Testis (tissue), 5 donors: ENCODE measurements at places on chromosomes 4 and X.

- no peak for DNase-seq
These were observed 236.9 kb downstream of the CHIC1 start for GRCh38 chrX:73799888-73800287.

- no peak for DNase-seq
These were observed 22.8 kb upstream of the FMR1NB start for GRCh38 chrX:147958291-147958690.

GRCh38 chrX:20971250-20971649 is 403.0 kb upstream of the CNKSR2 start:
- DNase-seq = no peak

GRCh38 chrX:15567886-15568616 is 32.7 kb downstream of the ACE2 start:
- DNase-seq = no peak

- DNase-seq = no peak
These were observed 106.3 kb downstream of the C4orf51 start for GRCh38 chr4:145786261-145786660.

- no peak for DNase-seq
These were observed 89.0 kb downstream of the NSUN7 start for GRCh38 chr4:40838742-40839141.

- no peak for DNase-seq
These were observed 168.6 kb downstream of the PTTG2 start for GRCh38 chr4:38128478-38129459.

DNA sequence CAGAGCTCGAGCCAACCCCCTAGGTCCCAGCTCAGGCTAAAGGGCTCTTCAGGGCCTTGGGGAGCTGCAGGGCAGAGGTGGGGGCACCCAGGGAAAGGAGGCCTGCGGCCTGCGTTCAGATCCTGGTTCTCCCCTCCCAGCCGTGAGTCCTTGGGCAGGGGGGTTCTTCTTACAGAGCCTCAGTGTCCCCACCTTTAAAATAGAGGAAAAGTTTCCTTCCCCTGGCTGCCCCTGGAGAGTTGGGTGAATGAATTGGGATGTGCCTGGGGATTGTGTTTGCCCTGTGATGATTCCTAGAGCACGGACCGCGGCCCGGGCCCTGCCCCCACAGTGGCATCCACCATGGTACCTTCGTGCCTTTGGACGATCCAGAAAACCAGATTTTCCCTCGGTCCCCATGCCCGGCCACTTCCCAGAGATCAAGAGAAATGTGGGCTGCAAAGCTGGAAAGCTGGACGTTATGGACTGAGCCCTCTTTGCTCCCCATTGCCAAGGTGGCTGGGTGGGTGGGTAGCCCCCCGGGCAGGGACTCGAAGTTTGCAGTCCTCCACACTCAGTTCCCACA is 11.4 kb downstream of the HTRA3 start:
- DNase-seq = no peak

GRCh38 chr4:148207068-148207467 is 235.1 kb downstream of the NR3C2 start:
- no peak for DNase-seq

GRCh38 chr4:71275004-71275403 is 63.8 kb upstream of the SLC4A4 start:
- no peak for DNase-seq

GRCh38 chr4:1570291-1571164 is 113.6 kb downstream of the FAM53A start:
- DNase-seq = no peak

DNA sequence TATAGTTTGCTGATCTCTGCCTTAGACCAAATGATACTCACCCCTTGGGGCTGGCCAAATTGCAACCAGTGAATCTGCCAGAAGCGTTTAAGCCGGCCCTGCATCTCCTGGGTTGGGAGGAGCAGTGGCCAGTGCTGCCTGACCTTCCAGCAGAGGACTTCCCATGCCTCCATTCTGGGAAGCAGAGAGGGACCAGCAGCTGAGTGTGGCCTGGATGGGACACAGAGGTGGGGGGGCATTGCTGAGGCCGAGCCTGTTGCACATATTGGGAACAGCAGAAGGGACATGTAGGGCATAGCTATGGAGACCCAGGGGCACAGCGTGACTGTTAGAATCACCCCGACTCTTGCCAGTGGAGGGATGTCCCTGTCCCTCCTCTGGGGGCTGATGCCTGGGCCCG is 93.3 kb downstream of the CPZ start:
- DNase-seq = no peak

DNA sequence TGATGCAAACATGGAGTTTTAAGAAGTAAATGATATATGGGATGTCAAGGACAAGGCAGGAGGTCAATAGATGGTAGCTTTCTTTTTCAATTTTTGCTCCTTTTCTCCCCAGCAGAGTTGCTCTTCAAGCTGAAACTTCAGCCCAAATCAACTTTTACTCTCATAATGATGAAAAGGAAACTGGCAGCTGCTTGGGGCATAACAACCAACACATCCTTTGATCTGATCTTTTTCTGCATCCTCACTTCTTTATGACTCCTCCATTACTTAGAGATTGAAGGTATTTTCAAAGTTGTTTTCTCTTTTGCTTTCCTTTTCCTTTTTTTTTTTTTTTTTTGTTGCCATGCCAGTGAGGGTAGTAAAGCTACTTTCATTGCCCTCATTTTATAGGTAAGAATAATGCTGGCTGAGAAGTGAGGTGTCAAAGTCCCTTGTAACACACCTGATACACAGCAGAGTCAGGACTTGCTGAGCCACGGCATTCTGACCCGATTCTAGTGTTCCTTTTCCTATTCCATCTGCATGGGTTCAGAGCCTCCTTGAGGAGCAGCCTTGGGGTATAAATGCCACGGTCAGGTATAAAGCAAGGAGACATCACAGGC is 26.9 kb downstream of the SLC2A9 start:
- no peak for DNase-seq

- no peak for DNase-seq
These were observed 26.3 kb upstream of the ZMAT1 start for GRCh38 chrX:101958139-101958538.

- DNase-seq = no peak
These were observed 683.6 kb upstream of the CPEB2 start for GRCh38 chr4:14318671-14319070.

DNA sequence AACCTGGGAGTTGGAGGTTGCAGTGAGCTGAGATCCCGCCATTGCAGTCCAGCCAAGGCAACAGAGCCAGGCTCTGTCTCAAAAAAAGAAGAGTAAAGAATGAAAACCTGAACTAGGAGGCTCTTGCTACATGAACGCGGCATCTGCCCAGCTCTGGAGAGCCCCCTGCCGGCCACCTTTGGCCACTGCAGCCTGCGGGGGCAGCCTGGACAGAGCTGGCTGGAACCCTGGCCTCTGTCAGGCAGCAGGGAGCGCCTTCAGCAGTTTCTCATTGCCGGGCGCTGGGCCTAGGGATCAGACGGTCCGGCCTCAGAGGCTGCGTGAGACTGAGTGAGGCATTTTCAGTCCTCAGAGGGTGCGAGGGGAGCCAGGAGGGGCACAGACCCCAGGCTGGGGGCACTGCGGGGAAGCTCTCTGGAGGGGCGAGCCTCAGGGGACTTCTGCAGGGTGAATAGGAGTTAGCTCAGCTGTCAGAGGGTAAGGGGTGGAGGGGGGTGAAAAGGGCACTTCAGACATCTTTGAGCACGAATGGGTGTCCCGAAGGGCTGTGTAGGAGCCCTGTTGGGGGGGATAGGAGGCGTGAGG is 17.5 kb downstream of the DOK7 start:
- peak; percentile 83 for DNase-seq

GRCh38 chr4:78629991-78630541 is 78.5 kb downstream of the ANXA3 start:
- peak; percentile 84 for DNase-seq

GRCh38 chrX:54495814-54496516 is at the start of gene FGD1:
TSS of gene FGD1 (minus strand) at chrX:54496234. CDS start at chrX:54495432, 802 bp downstream.
- peak; percentile 65 for DNase-seq

- DNase-seq = no peak
These were observed 19.9 kb upstream of the IGSF1 start for GRCh38 chrX:131308980-131309379.

DNA sequence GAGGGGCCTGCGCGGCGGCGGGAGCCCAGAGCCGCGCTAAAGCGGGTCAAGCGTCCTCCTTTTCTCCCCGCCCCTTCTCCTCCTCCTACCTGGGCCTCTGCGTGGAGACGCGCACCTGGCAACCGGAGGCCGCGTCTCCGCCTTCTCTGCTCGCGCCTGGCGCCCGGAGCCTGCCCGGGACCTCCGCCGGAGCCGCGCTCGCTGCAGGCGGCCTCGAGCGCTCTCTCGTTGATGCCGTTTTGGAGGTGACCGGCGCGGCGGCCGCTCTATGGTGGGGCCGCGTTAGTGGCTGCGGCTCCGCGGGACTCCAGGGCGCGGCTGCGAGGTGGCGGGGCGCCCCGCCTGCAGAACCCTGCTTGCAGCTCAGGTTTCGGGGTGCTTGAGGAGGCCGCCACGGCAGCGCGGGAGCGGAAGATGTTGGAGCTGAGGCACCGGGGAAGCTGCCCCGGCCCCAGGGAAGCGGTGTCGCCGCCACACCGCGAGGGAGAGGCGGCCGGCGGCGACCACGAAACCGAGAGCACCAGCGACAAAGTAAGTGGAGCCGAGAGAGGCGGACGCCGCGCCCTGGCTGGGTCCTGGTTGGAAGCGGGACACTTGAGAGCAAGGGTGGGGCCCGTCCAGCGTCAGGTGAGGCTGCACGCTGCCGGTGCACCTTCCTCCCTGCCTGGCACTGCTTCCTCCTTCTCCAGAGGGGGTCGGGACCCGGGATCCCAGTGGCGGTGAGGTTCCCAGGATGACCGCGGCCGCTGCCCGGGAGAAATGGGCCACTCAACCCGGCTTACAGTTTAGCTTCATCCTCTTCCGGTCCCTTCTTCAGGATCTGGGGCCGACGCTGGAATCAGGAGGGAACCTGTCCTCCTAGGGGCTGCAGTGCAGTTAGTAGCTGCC is at the start of gene CDS1:
TSS of gene CDS1 (plus strand) at position 140 of the 888 bp plus-strand sequence. CDS start at position 415, 275 bp downstream.
- DNase-seq = peak; percentile 37
